Chondrocyte (in vitro differentiated cells): ENCODE measurements at places on chromosomes 7 and 10. TPM values are rescaled to one million over a fixed set of nuclear protein-coding genes. Genes with fewer than 3 reads are reported as not detected.

The MPLKIP gene
- total RNA-seq = 48.4 to 70.0 TPM (median 50.2 TPM) in 3 replicates

GRCh38 chr7:32043688-32044087 is 26.5 kb downstream of the PDE1C start:
- H3K4me3 ChIP-seq = no peak overlapping the region
- peaks cover 4% of the 10 kb centered on the region for H3K36me3 ChIP-seq
- no peak for DNase-seq
- peak overlapping the region; percentile 37 for H3K27ac ChIP-seq
- no peaks in the 10 kb centered on the region for H3K27me3 ChIP-seq

The PTPRZ1 gene
- 0.05 to 2.0 TPM (median 1.6 TPM) in 3 replicates for total RNA-seq

DNA sequence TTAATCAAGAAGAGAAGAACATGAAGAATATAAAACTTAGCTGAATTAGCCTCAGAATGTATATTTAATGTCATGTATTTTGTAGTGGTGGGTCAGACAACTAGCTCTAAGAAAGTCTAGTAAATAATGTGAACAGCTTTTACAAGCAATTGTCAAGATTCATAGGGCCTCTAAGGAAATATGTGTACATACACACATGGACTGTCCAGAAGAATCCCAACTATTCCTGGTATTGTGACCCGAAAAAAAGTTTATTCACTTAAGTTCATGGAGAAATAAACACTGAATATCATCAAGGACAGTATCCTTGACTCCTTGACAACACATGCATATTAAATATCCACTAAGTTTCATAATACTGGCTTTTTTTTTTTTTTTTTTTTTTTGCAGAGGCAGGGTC is 11.4 kb upstream of the TWIST1 start:
- no peak overlapping the region for H3K27ac ChIP-seq
- peaks cover 6% of the 10 kb centered on the region for H3K4me1 ChIP-seq
- no peak overlapping the region for H3K4me3 ChIP-seq
- H3K27me3 ChIP-seq = no peaks in the 10 kb centered on the region
- H3K36me3 ChIP-seq = peaks cover 2% of the 10 kb centered on the region
- no peak for DNase-seq

DNA sequence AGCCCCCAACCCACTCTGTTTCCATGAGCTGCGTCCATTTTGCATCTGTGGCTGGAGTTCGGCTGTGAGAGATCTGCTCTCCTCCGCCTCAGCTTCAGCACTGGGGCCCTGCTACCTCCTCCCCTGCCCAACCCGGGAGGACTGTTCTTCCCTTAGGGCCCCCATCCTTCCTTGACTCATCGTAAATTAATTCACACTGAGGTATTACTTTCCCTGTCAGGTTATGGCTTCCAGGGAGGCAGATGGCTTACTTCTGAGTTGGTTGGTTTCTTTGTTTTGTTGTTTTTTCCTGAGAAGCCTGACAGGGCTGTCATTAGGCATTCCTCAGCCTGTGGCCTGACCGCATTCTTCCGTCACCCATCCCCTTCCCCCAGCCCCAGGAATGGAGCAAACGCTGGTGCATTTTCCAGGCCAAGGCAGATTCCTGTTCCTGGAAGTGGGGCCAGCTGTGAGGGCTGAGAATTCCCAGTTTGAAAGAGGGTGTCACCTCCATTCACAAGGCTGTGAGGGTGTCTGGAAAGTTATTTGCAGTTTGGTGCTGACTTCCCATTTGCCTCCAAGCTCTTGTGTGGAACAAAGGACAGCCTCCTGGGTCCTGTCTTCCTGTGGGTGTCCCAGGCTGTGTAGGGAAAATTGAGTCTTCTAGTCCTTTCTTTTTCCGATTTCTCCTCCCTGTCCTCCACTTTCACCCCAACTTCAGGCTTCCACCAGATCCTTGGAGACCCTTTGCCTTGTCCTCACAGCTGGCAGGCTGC is 11.7 kb downstream of the CPA5 start:
- peak overlapping the region; percentile 99 for H3K27ac ChIP-seq
- peaks cover 9% of the 10 kb centered on the region for H3K36me3 ChIP-seq
- no peak for DNase-seq

The ERVW-1 gene
- total RNA-seq = not detected in 3 replicates

DNA sequence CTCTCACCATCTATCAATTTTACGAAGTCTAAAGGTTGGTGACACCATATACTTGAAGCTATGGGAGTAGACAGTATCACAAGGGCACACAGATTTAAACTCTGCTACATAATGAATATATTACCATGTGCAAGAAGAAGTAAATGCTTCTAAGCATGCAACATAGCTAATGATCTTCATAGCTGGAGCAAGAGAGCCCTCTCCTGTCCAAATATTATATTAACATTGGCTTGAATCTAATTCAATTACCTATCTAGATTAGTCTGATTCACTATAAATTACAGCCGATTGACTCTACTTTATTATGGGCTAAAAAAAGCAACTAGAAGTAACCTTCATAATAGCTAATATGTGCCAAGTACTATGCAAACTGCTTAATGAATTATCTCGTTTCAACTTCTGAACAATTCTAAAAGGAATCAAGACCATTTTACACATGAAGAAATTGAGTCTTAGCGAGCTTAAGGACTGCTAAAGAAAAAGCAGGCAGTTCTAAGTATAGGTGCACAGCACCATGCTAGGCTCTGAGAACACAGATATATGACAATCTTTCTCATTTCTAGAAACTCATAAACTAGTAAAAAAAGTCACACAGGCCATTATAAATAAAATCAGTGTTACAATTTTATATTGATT is 21.9 kb downstream of the FRA10AC1 start:
- peaks cover 5% of the 10 kb centered on the region for H3K36me3 ChIP-seq
- H3K4me1 ChIP-seq = no peaks in the 10 kb centered on the region
- no peaks in the 10 kb centered on the region for H3K27me3 ChIP-seq
- H3K27ac ChIP-seq = no peak overlapping the region
- no peak overlapping the region for H3K4me3 ChIP-seq

- DNase-seq = no peak
- H3K27ac ChIP-seq = no peak overlapping the region
- H3K36me3 ChIP-seq = peaks cover 1% of the 10 kb centered on the region
- H3K4me3 ChIP-seq = no peak overlapping the region
- H3K4me1 ChIP-seq = no peaks in the 10 kb centered on the region
- no peaks in the 10 kb centered on the region for H3K27me3 ChIP-seq
Observed at GRCh38 chr7:28442540-28443420, 30.5 kb downstream of the CREB5 start.

DNA sequence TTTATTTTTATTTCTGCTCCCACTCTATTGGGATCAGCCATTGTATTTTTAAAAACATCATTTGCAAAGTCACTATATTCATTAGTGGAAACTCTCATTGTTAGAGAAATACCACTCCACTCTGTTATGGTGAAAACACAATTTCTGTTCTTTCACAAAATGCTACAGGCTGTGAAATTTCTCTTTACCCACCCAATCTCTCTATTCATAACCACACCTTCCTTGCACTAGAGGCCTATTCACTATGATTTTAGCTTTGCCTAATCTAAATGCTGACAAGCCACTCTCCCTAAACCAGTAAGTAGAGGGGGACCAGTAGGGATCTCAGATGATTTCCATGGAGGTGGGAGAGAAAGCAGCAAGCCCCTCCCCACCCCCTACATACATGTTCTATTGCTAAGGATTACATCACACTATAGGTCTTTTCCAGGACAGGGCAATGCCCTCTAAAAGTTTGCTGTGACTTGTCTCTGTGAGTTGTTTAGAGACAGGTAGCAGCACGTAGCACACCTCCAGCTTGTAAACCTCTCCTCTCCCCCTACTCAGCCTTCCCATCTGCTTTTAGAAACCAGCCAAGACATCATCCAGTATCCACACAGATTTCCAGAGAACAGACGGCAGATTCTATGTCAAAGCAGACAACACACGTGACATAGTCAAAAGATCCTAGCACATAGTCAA is 58.3 kb upstream of the PPP1R3C start:
- H3K27me3 ChIP-seq = no peaks in the 10 kb centered on the region
- H3K4me3 ChIP-seq = no peak overlapping the region
- peaks cover 27% of the 10 kb centered on the region for H3K4me1 ChIP-seq

The BICC1 gene
- total RNA-seq = 32.2 to 51.1 TPM (median 32.4 TPM) in 3 replicates

DNA sequence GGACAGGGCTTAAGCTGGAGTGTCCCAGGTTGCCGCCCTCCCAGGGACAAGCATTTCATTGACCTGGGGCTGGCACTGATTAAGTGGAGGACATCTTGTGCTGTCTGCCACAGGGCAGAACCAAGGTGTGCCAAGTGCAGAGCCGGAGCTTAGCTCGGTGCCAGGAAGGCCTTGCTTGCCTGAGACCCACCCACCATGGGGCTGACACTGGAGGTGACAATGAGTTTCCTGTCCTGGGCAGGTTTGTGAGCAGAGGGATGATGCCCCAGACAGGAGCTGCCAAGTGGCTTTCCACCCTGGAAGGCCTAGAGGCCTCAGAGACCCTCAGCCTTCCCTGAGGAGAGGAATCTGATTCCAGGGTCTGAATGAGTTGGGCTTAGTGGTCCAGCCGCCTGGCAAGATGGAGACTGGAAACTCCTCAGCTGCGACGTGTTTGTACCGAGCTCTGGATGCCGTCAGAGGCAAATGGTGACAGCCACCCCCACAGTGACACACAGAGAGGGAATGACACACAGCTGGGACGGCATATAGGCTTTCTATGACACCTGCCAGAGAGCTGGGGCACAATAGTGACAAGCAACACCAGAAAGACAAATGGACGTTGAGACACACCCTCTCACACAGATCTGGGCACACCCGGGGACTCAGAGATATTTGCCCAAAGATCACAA is 2.6 kb downstream of the ADCYAP1R1 start:
- no peak for DNase-seq
- peaks cover 74% of the 10 kb centered on the region for H3K27me3 ChIP-seq
- H3K4me1 ChIP-seq = peaks cover 7% of the 10 kb centered on the region
- H3K4me3 ChIP-seq = no peak overlapping the region

- no peaks in the 10 kb centered on the region for H3K36me3 ChIP-seq
- peaks cover 3% of the 10 kb centered on the region for H3K4me1 ChIP-seq
- no peak overlapping the region for H3K4me3 ChIP-seq
- H3K27ac ChIP-seq = no peak overlapping the region
- H3K27me3 ChIP-seq = peaks cover 7% of the 10 kb centered on the region
Observed at GRCh38 chr7:72405418-72405817, 6.7 kb downstream of the CALN1 start.

DNA sequence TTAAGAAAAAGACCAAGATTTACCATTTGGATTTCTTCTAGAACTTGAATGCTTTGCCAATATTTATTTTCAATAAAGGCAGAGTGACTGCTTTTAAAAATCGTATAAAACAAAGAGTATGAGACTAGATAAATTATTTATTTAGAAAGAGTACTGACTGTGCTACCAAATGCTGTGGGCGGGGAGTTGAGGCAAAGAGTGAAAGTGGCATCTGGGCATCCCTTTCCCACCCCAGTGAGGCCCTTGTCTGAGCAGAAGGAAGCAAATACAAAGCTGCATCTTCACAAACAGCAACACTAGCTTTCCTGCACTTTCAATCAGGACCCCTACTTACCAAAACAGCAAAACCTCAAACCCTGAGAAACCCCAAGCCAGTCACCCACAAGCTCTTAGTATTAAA is 34.9 kb downstream of the ITGB1 start:
- peaks cover 8% of the 10 kb centered on the region for H3K4me1 ChIP-seq
- peaks cover 49% of the 10 kb centered on the region for H3K36me3 ChIP-seq
- peak overlapping the region; percentile 51 for H3K27ac ChIP-seq
- no peak for DNase-seq
